ENCODE measurements at places on chromosomes 3 and 15.

- DNase-seq = no peak
These were observed 107.1 kb downstream of the DGKG start for GRCh38 chr3:186254676-186255650.

DNA sequence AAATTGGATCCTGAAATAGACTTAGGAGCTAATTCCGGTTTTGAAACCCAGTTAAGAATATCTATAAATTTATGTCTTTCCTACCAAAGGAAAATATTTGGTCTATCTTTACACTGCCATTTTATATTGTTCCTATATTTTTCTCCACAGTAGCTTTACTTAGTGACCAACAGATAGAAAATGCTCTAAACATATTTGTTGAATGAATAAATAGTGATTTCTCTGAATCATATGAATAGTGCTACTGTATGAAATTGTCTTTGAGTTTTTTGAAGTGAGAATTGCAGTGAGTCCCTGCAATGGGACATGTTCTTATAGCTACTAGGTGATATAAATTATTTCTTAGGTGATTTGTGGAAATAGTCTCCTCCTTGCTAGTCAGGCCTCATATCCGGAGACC is 18.5 kb upstream of the EID1 start:
- DNase-seq = no peak

DNA sequence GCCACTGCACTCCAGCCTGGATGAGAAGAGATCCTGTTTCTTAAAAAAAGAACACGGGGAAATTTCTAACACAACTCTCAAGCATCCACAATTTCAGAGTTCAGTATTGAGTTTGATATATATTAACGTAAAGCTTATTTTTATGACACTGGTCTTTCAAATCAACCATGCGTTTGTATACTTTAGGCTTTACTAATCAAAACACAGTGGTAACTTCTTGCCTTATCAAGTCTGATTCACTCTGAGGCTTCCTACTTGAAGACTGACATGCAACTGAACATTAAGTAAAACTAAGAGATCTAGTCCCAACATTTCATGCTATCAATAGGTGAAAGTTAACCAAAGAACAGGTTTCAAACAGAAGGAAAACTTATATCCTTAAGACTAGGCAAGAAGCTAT is 46.7 kb downstream of the PRTG start:
- DNase-seq = no peak

GRCh38 chr15:98522127-98522526 is 126.2 kb upstream of the IGF1R start:
- no peak for DNase-seq

GRCh38 chr3:1902416-1902815 is 196.2 kb upstream of the CNTN4 start:
- DNase-seq = no peak

GRCh38 chr15:96107916-96108315 is 222.6 kb upstream of the NR2F2 start:
- no peak for DNase-seq

DNA sequence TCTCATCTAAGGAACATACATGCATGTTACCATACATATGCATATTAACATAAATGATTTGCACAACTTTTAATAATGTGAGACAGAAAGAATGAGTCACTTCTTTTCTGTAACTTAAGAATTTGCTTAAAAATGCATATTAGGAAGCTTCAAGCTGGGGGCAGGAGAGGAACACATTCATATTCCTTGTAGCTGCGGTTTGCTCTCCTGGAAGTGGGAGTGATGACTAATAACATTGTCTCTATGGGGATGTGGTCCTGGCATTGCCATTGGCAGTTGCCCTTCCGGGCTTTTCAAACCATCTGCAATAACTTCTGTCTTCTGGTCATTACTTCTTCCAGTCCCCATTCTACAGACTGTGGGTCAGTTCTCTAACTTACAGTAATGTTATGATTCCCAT is 15.6 kb downstream of the CHST2 start:
- no peak for DNase-seq

DNA sequence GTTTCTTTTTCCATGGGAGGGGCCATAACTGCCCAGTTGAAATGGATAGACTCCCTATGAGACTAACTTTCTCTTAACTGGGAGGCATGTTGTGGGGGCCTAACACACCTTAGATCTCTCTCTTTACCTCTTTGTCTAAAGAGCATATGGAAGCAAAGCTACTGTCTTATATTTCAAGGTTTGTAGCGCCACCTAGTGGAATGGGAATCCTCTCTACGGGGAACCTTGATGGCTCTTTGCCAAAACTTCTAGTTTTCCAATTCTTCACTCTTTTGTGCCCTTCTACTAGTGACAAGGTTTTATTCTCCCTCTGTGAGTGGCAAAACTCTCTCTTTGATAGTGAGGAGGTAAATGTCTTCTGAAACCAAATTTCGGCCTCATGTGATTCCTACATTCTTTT is 1030.4 kb upstream of the CADM2 start:
- peak; percentile 50 for DNase-seq

DNA sequence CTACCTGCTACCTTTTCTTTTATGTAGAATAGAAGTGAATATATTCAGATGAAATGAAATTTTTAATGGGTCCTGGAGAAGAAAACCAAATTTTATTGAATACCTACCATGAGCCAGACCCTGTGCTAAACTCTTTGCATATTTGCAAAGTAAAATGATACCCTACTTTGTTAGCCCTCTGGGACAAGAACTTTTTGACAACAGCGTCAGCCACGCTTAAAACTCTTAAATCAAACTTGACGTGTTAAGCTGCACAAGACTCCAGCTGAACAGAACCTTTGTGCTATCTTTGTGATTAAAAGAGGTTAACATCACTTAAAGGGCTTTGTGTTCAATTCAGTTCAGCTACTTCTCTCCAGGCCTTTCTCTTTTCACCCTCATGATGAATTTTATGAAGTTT is 316.5 kb downstream of the MEX3B start:
- DNase-seq = no peak

DNA sequence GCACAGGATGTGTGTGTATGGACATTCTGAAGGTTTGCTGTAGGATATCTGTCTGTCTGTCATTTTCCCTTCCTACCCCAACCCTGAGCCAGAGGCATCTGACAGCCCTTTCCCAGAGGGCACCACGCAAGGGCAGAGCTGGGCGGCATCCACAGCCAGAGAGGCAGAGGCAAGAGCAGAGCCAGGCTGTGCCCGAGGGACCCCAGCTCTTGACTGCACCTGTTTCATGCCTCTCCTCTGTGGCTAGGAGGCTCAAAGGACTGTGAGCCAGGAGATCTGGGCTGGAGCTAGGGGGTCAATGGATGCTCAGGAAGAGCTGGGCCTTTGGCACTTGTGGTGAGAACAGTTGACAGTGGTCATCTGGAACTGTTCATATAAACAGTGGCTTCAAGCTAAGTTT is 4.8 kb upstream of the APEH start:
- no peak for DNase-seq

DNA sequence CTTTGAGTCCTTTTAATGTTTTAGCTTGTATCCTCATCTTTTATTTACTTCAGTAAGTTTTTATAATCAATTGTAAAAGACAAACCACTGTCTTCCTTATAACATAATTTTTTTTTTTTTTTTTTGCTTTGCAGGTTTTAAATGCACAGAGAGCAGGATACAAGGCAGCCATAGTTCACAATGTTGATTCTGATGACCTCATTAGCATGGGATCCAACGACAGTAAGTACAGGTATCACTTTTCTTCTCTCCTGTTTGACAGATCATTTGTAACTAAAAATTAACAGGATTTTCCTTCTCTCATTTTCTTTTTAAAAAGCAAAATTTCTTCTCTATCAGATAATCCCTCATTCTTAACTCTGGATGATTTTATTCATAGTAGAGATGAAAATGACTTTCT is 75.4 kb downstream of the PFN2 start:
- DNase-seq = peak; percentile 10

GRCh38 chr3:177595530-177596188 is 398.4 kb upstream of the TBL1XR1 start:
- no peak for DNase-seq

- peak; percentile 22 for DNase-seq
These were observed 308.6 kb upstream of the WNT5A start for GRCh38 chr3:55795746-55796145.

GRCh38 chr3:33687406-33688010 is 30.5 kb downstream of the CLASP2 start:
- DNase-seq = no peak

- DNase-seq = no peak
These were observed 325.1 kb upstream of the THBS1 start for GRCh38 chr15:39255760-39256159.

- DNase-seq = no peak
These were observed 7.6 kb downstream of the EPHB3 start for GRCh38 chr3:184568924-184569829.

DNA sequence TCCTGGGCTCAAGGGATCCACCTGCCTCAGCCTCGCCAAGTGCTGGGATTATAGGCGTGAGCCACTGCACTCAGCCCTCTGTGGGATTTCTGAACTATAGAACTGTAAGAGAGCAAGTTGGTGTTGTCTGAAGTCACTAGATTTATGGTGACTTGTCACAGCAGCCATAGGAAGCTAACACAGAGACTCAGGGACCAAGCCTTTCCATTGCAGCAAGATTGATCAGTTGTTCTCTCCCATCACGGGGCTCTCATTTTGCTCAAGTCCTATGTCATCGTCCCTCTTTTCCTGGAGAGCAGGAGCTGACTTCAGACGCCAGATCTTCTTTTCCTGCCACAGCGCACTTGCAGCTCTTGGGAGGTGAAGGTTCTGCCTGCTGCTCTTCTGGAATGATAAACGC is 61.0 kb downstream of the APBA2 start:
- DNase-seq = no peak

DNA sequence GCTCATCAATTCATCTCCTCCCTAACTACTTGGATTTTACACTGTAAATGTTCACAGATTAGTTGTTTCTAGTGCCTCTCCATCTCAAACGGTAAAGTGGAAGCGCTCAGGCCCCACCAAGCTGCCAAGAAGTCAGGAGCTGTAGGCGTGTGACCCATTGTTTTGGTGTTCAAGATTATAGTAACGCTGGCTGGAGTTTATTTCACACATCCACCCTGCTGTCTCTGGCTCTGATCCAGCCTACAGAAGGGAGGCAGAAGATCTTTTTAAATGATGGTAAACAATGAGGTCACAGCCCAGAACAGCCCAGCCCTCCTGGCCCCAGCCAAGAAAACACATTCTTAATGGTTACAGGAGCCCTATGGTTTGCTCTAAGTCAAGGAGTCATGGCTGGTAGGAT is 25.7 kb upstream of the GALNT15 start:
- no peak for DNase-seq

GRCh38 chr3:57261929-57262328 is 30.6 kb downstream of the ASB14 start:
- DNase-seq = no peak

- no peak for DNase-seq
These were observed 766.4 kb downstream of the AGBL1 start for GRCh38 chr15:86846036-86846435.

DNA sequence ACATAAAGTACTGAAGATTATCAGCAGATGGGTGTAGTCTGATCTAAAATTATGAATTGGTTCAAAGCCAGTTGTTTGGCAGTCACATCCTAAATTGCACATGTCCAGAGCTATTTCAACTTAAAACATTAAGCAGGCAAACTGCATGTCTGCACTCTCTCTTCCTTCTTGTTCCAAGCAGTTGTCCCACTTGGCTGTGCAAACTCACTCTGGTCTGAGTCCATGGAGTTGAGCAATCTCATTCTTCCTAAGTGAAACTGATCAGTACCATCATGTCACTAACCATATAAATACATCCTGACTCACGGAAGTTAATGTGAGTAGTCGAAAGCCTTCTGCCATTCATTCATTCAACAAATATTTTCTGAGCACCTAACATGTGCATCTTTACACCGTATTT is 353.0 kb downstream of the ROBO1 start:
- DNase-seq = no peak

GRCh38 chr15:40338041-40338657 is 2.6 kb downstream of the CCDC9B start:
- peak; percentile 58 for DNase-seq

- no peak for DNase-seq
These were observed 112.2 kb upstream of the SLC6A11 start for GRCh38 chr3:10703875-10704274.

GRCh38 chr3:85626662-85627061 is 667.9 kb downstream of the CADM2 start:
- DNase-seq = no peak

DNA sequence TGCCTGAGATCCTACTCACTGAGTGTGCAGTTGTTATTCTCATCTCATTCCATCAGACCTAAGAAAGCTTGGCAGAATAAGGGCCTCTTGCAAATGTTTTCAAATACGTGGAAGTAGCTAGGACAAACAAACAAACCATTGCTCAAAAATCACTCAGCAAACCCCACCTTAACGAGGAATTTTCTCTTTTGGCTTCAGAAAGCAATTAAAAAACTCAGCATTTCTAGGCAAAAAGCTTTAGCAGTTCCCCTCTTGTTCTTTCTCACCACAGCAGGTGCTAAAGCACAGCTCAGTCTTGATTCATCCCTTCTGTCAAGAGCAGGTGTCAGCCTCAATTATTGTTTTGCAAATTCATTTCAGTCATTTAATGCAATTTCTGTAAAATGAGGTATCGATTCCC is 58.6 kb upstream of the NUDT16 start:
- no peak for DNase-seq

DNA sequence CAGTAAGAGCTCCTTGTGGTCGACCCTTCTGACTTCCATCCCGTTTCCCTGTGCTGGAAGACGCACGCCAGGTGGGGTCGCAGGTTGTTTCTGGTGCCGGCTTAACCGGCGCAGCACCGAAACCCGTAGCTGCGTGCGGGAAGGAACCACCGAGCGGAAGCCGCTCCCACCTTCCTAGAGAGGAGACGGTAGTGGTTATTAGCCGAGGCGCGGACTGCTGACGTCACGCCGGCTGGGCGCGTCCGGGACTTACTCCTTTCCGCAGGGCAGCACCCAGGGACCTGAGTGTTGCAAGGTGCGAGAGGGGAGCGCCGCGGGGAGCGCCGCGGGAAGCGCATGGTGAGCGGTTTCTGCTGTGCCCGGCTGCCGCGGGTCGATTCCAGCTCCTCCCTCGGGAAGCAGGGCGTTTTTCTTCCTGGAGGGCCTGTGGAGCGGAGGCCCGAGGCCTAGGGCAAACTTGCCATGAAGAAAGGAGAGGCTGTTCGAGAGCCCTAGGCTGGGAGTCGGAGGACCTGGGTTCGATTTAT is at the start of gene ZNF501:
Gene ZNF501 (plus strand): TSS at position 252 of the 527 bp plus-strand sequence. CDS start 4,787 bp downstream, outside the sequence.
- peak; percentile 90 for DNase-seq

DNA sequence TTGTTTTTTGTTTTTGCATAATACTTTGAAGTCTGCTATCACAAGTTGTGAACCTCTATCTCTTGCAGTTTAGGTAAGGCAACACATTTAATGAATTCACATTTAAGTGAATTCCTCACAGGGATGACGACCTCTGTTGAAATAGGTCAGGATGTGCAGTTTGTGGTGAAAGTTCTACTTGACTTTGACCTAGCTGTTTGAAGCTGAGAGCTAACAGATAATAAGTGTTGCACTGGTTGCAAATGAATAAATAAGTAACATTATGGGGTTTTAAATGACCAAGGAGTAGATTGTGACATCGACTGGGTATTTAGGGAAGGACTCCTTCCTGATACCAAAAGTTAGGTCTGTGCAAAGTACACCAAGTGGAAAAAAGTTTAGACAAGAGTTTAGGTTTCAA is 23.9 kb downstream of the NIT2 start:
- DNase-seq = peak; percentile 58
